ENCODE measurements at places on chromosomes 12 and 14.

GRCh38 chr12:292186-292585 is 29.6 kb upstream of the SLC6A13 start:
- no peak for DNase-seq

- no peak for DNase-seq
Measured at GRCh38 chr14:62736048-62737043, 308.9 kb downstream of the KCNH5 start.

GRCh38 chr14:80669426-80669825 is 272.1 kb downstream of the CEP128 start:
- DNase-seq = no peak

DNA sequence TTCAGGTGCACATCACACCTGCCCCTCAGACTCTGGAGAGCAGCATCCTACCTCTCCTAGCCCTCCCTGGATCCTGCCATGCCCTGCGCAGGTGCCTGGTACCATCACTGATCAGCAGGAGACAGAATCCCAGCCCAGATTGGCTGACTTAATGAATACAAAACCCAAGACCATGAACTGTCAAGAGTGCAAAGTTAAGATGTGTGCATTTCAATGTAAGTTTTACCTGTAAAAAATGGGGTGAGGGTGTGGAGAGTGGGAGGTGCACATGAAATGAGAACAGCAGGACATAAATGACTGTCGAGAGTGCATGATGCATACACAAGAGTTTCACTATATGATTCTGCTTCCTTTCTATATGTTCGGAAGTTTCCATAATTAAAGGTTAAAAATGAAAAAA is 57.9 kb upstream of the GPR68 start:
- DNase-seq = no peak

- no peak for DNase-seq
Measured at GRCh38 chr14:104800771-104801519, at the start of gene ZBTB42. Gene ZBTB42, plus strand, starts transcription at chr14:104801101. Its CDS starts 97 bp downstream, at chr14:104801198.

- DNase-seq = no peak
Measured at GRCh38 chr12:66596199-66596598, 82.7 kb downstream of the GRIP1 start.

- no peak for DNase-seq
Measured at GRCh38 chr12:73362666-73363065, 1090.5 kb downstream of the TRHDE start.

GRCh38 chr14:25001156-25001555 is 48.8 kb downstream of the STXBP6 start:
- DNase-seq = no peak

DNA sequence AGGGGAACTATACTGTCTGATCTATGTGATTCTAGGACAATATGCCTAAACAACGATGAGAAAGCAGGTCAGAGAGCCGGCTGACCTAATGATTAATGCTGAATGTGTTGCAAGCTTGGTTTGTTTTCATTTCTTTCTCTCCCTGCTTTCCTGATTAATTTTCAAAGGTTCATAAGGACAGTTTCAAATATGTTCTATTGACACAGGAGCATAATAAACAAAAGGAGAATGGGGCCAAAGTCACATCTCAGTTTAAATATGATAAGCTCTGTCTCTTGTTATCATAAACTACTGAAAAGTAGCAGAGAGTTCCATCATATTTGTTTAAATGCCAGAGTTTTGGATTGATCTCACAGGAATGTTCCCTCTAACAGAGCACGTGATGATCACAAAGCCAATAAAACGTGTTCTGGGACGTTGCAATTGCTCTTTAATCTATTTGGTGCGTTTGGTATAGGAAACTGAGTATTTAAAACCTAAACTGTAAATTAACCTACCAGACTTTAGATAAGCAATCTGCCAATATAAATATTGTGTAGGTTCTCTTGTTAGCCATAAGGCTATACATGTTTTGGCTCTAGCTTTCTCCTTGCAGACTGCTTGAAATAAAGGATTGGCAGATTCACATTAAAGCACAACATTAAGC is 3.7 kb upstream of the HSD17B6 start:
- no peak for DNase-seq

GRCh38 chr12:102232446-102232845 is 34.8 kb upstream of the PMCH start:
- peak; percentile 8 for DNase-seq

DNA sequence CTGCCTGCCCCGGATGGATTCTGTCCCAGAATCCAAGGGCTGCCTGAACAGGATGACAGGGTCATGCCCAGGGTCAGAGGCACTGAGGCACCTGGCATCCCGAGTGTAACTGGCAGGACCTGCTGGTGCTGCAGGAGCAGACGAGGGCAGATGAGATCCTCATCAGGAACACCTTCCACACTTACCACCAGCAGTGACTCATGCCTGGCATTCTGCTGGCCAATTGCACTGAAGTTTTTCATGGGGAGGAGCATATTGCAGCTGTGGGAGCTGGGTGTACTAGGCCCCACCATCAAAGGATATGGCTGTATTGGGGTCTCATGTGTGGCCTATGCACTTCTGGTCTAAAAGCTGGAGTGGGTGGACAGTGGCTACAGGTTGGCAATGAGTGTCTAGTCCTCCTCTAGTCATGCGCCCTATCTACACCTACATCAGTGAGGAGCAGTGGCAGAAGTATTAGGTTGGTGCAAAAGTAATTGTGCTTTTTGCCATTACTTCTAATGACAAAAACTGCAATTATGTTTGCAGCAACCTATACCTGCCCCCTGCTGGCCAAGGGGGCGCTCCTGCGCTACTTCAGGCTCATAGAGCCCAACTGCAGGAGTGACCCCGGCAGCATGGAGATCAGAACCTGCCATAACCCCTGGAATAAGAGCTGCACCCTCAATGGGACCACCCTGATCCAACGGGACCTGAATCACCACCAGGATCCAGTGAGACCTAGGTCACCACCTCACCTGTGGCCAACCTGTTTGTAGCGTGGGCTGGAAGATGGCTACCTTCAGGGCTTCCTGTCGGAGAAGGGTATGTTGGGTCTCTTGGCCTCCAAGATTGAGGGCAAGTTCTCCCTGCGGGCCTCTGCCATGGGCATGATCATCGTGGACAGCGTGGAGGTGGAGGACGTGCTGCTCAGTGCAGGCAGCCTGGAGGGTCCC is 8.0 kb upstream of the C12orf42 start:
- no peak for DNase-seq

DNA sequence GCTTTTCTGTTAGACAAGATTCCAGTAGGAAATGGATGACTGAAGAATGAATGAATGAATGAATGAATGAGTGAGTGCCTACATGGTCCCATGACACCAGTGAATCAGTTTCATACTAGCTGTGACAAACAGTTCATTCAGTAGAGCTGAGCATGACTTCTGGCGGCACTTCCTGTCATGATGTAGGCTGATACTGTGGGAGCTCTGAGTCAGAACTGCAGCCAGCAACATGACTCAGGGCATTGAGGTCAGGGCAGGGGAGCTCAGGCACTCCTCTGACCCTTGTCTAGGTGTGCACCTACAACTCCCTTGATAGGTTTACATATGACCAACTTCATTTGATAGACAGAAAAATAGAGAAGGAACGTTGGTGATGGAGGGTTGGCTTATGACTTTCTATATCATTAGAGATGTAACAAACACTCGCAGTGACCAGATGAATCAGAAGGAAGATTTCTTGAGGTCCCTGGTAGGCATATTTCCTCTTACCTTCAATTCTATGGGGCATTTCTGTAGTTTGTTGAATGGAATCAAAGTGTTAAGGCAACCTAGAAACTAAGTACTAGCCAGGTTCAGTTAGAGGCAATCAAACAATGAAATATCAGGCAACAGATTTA is 139.3 kb upstream of the ARHGAP5 start:
- DNase-seq = no peak

DNA sequence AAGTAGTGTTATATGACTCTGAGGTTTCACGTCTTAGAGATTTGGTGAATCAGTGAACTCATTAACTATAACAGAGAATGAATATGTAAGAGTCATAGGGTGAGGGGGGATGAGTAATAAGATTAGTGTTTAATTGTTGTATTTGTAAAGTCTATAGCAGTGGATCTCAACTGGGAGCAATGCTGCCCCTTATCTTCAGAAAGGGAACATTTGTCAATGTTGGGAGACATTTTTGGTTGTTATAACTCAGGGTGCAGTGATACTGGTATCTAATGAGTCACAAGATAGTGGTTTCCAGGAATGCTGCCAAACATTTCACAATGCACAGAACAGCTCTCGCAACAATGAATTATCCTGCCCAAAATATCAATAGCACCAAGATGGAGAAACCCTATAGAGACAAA is 1193.7 kb downstream of the GALC start:
- no peak for DNase-seq

DNA sequence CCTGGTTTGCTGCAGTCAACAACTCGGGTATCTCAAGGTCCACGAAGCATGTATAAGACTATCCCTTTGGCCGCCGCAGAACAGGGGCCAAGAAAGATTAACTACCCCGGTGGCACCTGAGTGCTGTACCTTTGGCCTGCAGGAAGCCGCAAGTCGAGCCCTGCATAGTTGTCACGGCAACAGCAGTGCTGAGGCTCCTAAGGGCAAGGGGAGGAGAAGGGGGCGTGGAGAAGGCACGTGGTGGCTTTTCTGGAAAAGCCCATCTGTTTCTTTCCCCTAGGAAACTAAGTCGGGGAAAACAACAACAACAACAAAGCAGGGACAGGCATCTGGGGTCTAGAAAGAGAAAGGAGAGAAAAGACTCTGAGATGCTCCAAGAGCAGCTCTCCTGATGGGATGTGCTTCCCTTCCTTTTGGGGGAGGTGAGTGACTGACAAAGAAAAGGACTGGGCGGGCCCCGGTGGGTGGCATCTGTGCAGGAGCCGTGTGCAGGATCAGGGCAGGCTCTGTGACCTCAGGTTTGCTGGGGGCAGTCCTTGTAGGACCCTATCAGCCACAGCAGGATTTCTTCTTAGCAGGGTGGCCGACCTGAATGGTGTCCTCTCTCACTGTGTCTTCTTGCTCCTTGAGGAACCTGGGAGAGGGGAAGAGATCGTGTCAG is 123.9 kb downstream of the PRMT8 start:
- DNase-seq = peak; percentile 35

DNA sequence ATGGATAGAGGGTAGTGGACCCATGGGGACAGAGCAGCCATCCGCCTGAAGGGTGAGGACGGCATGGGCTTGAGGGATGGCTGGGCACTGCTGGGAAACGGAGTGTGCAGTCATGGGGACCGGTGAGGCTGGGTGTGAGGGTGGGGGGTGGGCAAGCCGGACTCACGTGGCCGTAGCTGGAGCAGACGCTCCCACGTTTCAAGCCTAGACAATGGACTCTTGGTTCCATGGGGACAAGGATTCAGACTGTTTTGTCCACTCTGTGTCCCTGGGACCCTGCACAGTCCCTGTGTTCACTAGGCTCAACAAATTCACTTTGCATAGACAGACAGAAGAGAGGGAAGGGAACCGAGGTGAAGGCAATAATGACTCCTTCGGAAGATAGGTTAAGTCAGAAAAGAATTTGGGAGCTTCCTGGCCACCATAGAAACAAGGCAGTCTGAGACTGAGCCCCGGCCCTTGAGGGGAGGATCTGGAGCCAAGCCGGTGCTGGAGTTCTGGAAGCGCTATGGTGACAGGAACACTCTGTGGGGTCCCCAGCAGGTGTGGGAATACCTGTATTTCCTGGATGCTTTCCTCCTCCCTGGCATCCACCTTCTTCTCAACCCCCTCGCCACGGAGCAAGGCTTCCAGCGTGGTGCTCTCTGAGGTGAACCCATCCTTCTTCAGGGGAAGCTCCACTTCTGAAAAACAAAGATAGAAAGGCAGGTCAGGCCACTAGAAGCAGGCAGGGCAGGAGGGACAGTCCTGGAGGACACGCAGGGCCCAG is 162.5 kb downstream of the DPF3 start:
- no peak for DNase-seq

GRCh38 chr12:82357845-82358199 is 365 bp downstream of the CCDC59 start:
- no peak for DNase-seq

GRCh38 chr12:2239381-2239871 is 186.6 kb downstream of the CACNA1C start:
- DNase-seq = no peak

DNA sequence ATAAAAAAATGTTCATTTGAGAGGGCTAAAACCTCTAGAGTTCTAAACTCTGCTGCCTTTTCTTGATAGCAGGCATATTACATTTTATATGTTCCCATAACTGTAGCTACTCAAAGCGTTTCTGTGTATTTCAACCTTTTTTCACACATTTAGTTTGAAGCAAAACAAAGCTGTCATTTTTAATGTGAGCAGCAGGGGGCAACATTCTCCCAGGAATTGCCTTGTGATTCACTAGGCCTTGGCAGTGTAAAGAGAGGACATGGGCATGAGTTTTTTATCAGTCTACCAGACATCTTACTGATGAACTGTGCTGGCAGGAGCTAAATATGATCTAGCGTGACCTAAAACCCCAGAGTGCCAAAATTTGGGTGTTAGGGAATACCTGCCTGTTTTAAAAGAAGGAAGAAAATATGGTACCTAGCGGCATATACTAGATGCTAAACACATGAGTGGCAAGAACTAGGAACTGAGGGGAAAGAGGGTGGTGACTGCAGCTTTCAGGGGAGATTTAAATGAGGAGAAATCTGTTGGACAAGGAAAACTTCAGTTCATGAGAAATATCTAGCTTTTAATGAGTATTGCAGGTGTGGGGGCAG is 65.3 kb downstream of the IFT43 start:
- peak; percentile 73 for DNase-seq

DNA sequence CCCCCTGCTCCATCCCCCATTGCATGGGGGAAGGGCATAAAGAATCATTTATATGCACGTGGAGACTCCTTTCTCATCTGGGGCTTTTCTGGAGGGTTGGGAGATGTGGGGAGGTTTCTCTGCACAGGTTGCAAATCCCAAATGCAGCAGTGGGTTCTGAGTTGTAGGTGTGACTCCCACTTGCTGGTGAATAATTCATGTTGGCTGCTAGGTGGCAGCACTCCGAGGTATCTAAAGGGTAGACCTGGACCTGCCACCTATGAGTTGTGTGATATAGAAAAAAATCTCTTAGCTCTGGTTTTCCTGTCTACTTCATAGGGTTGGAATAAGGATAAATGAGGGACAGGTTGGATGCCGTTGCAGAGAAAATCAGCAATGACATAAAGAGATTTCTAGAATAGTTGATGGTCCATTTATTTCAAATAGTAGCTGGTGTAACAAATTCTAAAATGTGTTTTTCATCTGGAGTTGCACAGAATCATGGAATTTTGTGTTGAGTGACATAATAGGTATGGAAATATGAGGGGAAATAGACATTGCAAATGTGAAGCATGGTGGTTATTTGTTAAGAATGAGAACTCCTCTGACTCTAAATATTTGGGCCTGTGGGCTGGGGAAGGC is 4.6 kb downstream of the MARCHF9 start:
- no peak for DNase-seq
